GM06990 (cell line): ENCODE measurements at places on chromosomes 7 and 10.

- no peak for DNase-seq
Observed at GRCh38 chr10:81136261-81136660, 598.6 kb downstream of the SH2D4B start.

DNA sequence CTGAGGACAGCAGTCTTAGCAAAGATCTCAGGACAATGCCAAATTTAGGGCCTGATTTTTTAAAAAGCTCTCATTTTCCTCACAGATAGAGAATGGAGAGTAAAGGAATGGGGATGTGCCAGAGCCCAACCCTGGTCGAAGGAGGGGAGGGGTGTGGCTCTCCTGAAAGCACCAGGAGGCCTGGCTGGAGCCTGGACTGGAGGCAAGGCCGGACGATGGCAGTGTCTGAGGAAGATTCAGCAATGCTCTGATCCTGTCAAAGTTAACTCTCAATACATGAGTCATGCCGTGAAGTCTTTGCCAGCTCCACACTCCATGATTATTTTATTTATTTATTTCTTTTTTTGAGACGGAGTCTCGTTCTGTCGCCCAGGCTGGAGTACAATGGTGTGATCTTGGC, 108.3 kb downstream of the UPF2 start:
- no peak for DNase-seq

DNA sequence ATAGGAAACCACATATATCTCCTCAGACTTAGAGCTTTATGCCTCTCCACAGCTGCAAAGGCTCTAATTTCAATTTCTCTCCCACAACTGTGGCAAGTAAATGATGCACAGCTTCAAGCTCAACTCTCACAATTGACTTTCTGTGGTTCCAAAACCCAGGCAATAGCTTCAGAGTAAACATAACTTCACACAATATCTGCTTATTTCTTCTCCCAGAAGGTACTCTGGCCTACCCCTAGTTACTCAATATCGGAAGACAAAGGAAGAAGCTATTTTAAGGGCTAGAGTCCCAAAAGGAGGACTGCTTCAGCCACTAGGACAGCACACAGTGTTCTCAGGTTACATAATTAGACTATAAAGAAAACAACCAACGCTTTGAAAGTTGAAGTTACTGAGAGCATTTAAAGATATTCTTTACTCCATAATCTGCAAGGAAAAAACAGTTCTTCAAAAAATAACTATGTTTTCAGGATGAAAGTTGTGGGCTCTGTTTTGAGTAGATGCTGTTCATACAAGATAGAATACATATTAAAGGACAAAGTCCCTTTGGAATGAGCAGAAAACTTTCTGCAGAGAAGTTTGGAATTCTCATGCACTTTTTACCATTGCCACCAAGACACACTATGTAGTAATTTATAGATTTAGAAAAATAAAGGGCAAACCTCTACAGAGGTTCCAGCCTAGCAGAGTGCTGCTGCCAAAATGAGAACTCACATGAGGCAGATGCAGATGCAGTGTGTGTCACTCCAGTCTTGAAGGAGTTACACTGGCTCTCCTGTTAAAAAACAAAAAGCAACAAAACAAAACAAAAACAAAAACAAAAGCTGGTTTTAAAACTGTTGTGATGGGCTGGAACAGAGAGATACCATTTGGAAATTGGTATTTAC, 81.8 kb downstream of the NT5C2 start:
- peak; percentile 26 for DNase-seq

GRCh38 chr10:99450624-99451498, 20.4 kb upstream of the GOT1 start:
- no peak for DNase-seq

GRCh38 chr10:95275726-95276366, 15.0 kb downstream of the PDLIM1 start:
- no peak for DNase-seq

DNA sequence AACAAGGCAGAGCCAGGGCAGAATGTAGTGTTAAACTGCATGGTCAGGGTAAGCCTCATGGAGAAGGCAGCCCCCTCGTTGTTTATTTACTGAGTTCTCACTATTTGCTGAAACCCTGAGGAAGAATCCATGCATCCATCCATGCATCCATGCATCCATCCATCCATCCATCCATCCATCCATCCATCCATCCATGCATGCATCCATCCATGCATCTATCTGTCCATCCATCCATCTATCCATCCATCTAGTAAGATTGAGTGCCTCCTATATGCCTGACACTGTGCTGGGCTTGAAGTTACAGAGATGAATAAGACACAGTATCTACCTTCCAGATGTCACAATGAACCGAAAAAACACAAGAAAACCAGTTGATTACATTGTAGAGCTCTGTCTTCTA, 201.4 kb upstream of the AGK start:
- DNase-seq: no peak
